Naive B cell (primary cell): ENCODE measurements at places on chromosomes 11 and 22. TPM values are rescaled to one million over a fixed set of nuclear protein-coding genes. Genes with fewer than 3 reads are reported as not detected.

ZNF280A gene
- not detected for polyA plus RNA-seq

NNMT gene
- 0.64 TPM for polyA plus RNA-seq

CHRNA10 gene
- 0.27 TPM for polyA plus RNA-seq

SLC22A8 gene
- polyA plus RNA-seq, result not detected

LDLRAD3 gene
- not detected for polyA plus RNA-seq

MYOD1 gene
- polyA plus RNA-seq, result not detected

APOL1 gene
- 0.71 TPM for polyA plus RNA-seq

LUZP2 gene
- not detected for polyA plus RNA-seq

NXPE4 gene
- polyA plus RNA-seq, result not detected

PTGDR2 gene
- not detected for polyA plus RNA-seq

SLC25A22 gene
- polyA plus RNA-seq, result 7.0 TPM

TRIM49B gene
- not detected for polyA plus RNA-seq

SAA1 gene
- not detected for polyA plus RNA-seq

LBHD1 gene
- polyA plus RNA-seq, result 8.4 TPM

AGBL2 gene
- polyA plus RNA-seq, result 3.1 TPM

RFPL3 gene
- polyA plus RNA-seq, result not detected

OR10D3 gene
- polyA plus RNA-seq, result not detected

MFNG gene
- 210 TPM for polyA plus RNA-seq

RIMBP3B gene
- 0.10 TPM for polyA plus RNA-seq

MUC2 gene
- polyA plus RNA-seq, result not detected

HEPACAM gene
- polyA plus RNA-seq, result not detected

OR5A1 gene
- polyA plus RNA-seq, result not detected

UPK3A gene
- polyA plus RNA-seq, result not detected

MMP8 gene
- not detected for polyA plus RNA-seq

APOL4 gene
- 0.96 TPM for polyA plus RNA-seq

LZTR1 gene
- polyA plus RNA-seq, result 5.5 TPM

MYBPC3 gene
- polyA plus RNA-seq, result not detected

PHOX2A gene
- not detected for polyA plus RNA-seq

PTPRCAP gene
- polyA plus RNA-seq, result 1,060 TPM

CCDC116 gene
- not detected for polyA plus RNA-seq
